Peyer's patch (tissue), 4 donors: ENCODE measurements at places on chromosomes 12 and 14. TPM values are rescaled to one million over a fixed set of nuclear protein-coding genes. Genes with fewer than 3 reads are reported as not detected.

DNA sequence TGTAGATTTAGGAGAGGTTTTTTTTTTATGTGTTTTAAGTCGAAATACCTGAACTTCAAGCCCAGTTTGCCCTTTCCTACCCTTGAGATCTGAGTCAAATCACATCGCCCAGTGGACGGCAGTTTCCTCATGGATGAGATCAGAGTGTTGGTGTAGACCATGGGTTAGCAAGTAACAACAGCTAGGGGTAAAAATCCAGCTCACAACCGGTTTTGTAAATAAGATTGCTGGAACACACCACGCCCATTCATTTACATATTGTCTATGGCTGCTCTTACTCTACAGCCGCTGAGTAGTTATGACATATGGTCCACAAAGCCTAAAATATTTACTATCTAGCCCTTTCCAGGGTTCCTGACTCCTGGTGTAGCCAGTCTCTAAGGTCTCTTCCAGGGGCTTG lies 158.5 kb upstream of the PLEKHG7 start:
- DNase-seq: no peak

GRCh38 chr12:97300891-97301290 lies 161.7 kb upstream of the RMST start:
- no peak for DNase-seq

DNA sequence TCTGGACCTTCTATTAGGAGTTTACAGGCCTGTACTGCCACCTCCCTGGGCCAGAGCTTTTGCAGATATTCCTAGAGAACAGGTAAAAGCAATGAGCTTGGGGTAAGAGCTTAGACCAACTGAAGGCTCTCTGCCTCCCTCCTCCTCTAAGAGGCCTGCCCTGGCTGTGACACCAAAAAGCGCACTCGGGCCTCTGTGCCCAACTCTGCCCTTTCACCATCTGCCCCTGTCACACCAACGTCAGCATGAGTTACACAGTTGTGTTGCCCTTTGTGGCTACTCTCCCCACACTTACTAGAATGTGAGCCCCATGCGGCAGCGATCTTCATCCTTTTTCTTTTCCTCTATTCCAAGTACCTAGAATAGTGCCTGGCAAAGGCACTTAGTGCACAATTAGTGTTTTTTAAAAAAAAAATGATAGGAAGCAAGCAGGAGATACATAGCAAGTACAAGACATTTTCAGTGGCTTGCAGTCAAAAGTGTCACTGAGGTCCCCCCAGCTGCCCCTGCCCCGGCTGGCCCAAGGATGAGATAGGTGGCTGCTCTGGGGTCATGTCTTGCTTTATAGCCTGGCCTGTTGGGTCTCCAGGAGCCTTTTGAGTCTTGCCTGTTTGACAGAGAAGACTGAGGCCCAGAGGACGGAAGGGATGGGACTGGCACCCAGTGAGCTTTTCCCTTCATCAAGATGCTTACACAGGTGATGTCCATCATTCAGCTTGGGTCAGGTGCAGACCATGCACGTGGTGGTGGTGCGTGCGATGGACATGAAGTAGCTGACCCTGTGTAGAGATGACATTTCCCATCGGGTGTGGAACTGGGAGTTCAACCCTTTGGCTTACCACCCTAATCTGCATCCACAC lies 12.5 kb downstream of the CKB start:
- DNase-seq: no peak

Gene COPZ1
- total RNA-seq: 42.4 TPM
